KBM-7 (cell line): ENCODE measurements at places on chromosomes 3 and 15.

GRCh38 chr3:10334042-10334441, 13.1 kb upstream of the SEC13 start:
- no peak for DNase-seq

GRCh38 chr3:52093756-52094545, 37.6 kb upstream of the DUSP7 start:
- DNase-seq = no peak

DNA sequence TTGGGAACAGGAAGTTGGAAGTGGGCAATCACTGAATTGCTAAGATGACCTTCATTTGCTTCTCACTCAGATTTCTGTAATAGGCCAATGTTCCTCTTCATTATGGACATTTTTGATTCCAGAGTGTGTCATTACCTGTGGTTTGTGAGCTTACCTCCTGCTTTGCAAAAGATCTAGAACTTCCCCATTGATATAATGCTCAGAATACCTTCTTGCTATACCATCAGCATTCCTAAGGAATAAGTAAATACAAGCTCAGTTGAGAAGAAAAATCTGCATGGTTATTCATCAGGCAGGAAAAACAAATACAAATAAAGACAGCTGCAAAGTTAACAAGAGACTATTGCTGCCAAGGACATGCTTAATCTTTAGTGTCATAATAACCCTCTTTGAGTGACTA, 5.6 kb upstream of the RPL14 start:
- no peak for DNase-seq

GRCh38 chr3:125236331-125236903, 23.9 kb upstream of the SLC12A8 start:
- no peak for DNase-seq

DNA sequence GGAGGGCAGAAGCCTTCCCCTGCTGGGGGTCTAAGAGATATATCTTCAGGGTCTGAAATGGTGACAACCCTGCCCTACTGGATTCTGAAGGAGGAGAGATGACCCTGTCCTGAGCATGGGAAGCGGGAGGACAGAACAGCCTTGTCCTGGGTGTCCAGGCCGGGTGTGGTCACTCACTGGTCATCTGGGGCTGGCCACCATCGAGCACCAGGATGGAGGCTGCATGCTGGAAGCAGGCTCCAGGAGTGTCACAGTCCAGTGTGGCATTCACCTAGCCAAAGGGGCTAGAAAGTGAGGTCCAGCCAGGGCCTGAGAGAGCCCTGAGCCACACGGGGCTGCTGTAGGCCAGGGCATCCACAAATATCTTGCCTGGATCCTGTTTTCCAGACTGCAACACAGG, 5.2 kb downstream of the CDHR4 start:
- no peak for DNase-seq
